ENCODE measurements at places on chromosomes 6 and 20.

- DNase-seq, result peak; percentile 68
Observed at GRCh38 chr6:31680226-31681134, at the start of gene LY6G5C. Gene LY6G5C, minus strand, starts transcription at chr6:31681067. Its CDS starts 694 bp downstream, at chr6:31680373.

DNA sequence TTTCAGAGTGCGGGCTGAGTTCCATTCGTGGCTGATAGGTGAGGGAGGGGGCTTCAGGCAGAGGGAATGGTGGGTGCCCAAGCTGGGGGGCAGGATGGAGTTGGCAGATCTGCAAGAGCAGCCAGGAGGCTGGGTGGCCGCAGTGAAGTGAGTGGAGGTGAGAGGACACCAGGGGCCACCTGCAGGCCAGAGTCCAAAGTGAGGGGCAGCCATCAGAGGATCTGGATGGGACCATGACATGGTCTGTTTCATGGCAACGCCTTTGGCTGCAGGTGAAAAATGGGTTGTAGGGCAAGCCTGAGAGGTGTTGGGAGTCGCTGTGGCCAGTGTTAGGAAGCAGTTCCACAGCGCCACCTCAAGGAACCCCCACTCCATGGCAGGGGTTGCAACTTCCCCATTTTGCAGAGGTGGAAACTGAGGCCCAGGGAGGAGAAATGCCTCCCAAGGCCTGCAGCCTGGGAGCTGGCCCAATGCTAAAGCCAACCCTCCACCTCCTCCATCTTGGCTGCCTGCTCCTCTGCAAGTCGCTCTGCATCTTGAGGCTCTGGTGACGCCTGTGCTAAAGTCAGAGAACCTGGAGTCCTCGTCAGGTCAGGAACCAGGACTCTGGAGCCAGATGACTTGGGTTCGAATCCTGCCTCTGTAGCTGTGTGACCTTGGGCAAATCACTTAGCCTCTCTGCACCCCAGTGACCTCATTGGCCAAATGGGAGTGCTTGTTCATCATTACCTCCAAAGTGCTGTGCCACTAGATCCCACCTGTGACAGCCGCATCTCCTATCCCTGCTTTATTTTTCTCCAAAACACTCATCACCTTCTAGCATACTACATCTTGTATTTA lies 153.8 kb downstream of the CEBPB start:
- no peak for DNase-seq

- no peak for DNase-seq
Observed at GRCh38 chr6:56766806-56767178, 124.1 kb upstream of the DST start.

- no peak for DNase-seq
Observed at GRCh38 chr20:2151858-2152281, 50.2 kb downstream of the STK35 start.

DNA sequence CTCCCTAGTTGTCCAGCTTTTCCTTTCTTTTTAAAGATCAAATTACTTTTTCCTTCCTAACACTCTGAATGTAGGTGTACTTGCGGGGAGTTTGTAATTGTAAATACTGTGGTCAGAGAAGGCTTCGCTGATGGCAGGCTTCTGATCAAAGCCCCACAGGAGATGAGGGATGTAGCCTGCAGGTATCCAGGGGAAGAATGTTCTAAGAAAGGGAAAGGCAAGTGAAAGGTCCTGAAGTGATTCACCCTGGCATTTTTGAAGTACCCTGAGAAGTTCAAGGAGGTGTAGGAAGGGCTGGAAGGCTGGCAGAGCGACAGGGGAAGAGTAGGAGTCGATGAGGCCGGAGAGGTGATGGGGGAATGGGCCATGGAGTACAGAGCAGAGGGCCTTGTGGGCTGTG lies 38.2 kb upstream of the CCN6 start:
- no peak for DNase-seq

GRCh38 chr6:65646544-65646943 lies 60.5 kb downstream of the EYS start:
- DNase-seq, result no peak
